ENCODE measurements at places on chromosomes 5 and 9.

DNA sequence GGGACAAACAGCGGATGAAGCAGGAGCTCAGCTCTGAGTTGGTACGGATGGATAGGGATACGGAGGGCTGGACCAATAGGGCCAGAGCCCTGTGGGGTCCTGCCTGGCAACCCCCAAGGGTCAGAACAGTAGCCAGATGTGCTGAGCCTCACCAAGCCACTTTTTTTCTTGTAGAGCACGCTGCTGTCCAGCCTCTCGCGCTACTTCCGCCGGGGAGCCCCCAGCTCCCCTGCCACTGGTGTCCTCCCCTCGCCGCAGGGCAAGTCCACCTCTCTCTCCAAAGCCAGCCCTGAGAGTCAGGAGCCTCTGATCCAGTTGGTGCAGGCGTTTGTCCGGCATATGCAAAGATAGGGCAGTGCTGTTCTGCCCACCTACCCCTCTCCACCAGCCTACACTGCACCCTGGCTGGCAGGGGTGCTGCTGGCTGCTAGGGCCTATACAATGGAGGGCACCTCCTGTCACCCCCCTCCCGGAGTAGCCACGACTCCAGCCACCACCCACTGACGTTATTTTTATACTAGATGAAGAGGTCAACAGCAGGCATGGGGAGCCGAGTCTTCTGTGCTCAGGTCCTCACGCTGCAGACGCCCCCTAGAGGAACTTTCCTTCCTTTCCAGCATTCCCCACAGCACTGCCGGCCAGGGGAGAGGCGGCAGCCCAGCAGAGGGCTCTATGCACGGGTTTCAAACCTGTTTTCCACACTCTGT, 21.6 kb downstream of the SH3GLB2 start:
- DNase-seq: peak; percentile 93

- DNase-seq: no peak
These were observed 15.5 kb upstream of the CCNJL start for GRCh38 chr5:160327818-160328217.

GRCh38 chr9:132638240-132638639, 31.5 kb downstream of the DDX31 start:
- DNase-seq: no peak

DNA sequence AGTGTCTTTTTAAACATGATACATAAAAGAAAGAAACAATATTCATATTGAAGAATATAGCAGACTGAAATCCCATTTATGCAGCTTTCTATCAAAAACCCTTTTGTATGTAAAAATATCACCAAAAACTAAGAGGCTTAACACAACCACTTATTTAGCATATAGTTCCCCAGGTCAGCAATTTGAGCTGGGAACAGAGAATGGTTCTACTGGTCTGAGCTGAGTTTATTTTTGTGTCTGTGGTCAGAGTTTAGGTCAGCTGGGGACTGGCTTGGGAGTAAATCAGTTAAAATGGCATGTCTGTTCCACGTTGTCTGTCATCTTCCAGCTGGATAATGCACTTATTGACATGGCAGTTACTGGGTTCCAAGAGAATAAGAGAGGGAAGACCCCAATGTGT, 165.0 kb downstream of the TMEM232 start:
- DNase-seq: no peak

DNA sequence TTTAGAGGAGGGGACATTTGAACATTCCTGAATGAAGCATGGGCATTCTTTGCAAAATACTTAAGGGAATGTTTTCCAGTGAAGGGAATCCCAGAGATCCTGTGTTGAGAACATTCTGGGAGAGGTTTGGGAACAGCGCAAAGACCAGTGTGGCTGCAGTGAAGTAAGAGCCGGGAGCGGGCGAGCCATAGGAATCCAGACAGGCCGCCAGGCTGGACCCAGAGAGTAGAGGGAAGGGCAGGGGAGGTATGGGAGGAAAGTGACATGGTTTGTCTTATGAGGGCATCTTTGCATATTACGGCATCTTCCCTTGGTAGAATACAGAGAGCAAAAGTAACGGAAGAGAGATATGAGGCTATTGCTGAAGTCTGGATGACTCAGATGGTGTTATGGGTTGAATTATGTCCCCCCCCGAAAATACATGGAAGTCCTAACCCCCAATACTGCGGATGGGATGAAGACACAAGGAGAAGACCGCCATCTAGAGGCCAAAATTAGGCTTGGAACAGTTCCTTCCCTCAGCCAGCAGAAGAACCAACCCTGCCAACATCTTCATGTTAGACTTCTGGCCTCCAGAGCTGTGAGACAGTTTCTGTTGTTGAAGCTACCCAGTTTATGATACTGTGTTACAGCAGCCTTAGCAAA, 268.2 kb downstream of the MAST4 start:
- peak; percentile 41 for DNase-seq

DNA sequence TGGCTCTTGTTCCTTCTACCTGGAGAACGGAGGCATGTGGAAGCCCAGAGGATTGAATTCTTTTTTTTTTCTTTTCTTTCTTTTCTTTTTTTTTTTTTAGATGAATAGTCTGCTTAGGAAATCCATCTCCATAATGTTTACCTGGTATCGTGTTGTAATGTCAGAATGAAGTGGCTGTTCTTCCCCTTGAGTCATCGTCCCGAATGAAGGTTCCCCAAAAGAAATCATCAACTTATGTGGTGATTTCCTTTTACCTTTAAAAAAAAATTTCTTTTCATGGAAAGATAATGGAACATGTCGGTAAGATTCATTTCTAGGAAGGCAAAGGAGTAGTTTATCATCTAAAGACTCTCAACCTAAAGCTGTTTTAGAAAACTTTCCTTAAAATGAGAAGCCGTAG, 59.7 kb downstream of the DOCK8 start:
- no peak for DNase-seq

- peak; percentile 71 for DNase-seq
These were observed 775 bp upstream of the LHX2 start for GRCh38 chr9:124010665-124011321.

DNA sequence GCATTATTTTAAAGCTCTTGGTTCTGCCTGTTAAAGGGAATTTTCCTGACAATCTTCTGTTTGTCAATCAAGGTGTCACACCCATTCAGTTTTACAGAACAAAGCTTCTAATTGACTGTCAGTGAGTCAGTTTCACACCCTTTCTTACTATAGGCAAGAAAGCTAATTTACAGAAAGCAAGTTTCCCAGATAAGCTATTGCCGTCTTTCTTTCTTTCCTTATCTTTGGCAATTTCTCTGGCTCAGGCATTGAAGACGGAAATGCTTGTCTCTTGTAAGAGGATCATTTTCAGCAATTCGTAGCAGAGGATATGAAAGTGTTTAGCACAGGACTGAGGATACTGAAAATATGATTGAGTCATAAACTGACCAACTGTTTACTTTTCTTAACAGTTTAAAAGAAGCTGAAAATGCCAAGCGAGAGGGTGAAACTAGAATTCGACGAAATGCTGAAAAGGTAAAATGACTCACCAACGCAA, 27.0 kb downstream of the SPINK5 start:
- no peak for DNase-seq

- no peak for DNase-seq
These were observed 280.4 kb upstream of the IRX2 start for GRCh38 chr5:3031733-3032378.

DNA sequence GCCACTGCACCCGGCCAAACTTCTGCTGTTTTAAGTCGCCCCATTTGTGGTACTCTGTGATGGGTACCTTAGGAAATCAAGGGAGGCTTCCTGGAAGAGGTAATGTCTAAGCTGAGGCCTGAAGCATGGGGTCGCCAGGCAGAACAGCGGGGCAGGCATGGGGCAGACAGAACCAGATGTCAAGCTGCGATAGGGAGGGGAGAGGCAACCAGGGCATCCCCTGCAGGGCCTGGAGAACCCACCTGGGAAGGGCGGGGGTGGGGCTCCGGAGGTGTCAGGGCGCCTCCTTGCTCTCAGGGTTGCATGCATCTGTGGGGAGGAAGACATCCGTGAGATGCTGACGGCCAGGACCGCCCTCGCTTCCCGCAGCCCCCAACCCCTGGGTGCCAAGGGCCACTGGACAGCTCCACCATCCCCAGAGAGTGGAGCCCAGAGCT, 2.8 kb downstream of the LCN15 start:
- DNase-seq: no peak

DNA sequence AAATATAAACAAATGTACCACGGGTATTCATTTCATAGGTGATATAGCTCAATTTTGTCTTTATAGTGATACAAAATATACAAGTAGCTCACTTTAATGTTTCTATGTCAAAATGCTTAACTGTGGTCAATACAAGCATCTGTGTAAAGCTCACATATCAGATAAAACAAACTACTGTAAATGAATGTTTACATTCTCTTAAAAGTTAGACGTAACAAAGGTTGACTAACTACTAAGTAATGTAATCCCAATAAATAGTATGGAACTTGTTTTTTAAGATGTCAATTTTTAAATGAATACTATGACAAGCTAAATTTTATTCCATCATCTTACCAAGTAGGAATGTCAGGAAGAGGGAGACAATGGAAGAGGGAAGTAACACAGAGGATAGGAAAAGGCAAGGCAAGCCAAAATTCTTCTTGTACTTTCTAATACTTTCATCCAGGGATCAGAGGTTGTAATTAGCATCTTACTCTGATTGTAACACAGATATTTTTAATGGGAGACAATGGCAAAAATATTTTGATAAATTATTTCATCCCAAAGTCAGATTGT, 105.5 kb downstream of the STRBP start:
- DNase-seq: no peak

DNA sequence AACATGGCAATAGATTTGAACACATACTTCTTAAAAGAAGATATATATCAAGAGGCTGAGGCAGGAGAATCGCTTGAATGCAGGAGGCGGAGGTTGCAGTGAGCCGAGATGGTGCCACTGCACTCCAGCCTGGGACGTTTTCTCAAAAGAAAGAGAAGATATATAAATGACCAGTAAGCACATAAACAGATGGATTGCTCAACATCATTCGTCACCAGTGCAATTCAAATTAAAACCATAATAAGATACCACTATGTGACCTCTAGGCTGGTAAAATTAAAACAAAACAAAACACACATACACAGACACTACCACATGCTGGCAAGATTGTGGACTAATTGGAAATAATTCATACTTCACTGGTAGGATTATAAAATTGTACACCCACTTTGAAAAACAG, 5.3 kb upstream of the TXN start:
- no peak for DNase-seq

- DNase-seq: no peak
These were observed at the start of gene SH2D3C for GRCh38 chr9:127778280-127779135. Gene SH2D3C (minus strand): TSS chr9:127778666. CDS start chr9:127778627, 39 bp downstream.

GRCh38 chr9:132295181-132295580, 59.6 kb downstream of the SETX start:
- no peak for DNase-seq

- no peak for DNase-seq
These were observed 326.5 kb downstream of the SH3GL2 start for GRCh38 chr9:17905366-17905765.

GRCh38 chr9:87889065-87889881, 6.6 kb downstream of the SPATA31E1 start:
- no peak for DNase-seq

- DNase-seq: no peak
These were observed 12.7 kb downstream of the RLN1 start for GRCh38 chr9:5326893-5327548.

DNA sequence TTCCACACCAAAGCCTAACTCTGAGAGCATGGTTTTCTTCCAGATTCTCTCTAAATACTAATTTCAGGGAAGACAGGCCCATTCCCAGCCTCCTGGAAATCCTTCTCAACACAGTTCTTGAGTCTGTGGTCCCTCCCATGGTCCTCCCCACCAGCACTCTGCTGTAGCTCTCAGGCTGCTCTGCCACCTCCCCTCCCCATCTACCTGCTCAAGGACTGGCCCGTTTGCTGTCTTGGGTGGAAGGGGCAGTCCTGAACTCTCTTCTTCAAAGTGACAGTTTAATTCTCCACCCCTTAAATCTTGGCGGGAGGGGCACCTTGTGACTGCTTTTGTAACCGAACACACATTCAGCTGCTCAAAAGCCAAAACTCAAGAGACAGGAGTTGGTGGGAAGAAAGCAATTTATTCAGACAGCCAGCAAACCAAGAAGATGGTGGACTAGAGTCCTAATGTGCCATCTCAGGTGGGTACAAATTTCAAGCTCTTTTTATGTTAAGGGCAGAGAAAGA, 7.6 kb upstream of the LCN15 start:
- no peak for DNase-seq

DNA sequence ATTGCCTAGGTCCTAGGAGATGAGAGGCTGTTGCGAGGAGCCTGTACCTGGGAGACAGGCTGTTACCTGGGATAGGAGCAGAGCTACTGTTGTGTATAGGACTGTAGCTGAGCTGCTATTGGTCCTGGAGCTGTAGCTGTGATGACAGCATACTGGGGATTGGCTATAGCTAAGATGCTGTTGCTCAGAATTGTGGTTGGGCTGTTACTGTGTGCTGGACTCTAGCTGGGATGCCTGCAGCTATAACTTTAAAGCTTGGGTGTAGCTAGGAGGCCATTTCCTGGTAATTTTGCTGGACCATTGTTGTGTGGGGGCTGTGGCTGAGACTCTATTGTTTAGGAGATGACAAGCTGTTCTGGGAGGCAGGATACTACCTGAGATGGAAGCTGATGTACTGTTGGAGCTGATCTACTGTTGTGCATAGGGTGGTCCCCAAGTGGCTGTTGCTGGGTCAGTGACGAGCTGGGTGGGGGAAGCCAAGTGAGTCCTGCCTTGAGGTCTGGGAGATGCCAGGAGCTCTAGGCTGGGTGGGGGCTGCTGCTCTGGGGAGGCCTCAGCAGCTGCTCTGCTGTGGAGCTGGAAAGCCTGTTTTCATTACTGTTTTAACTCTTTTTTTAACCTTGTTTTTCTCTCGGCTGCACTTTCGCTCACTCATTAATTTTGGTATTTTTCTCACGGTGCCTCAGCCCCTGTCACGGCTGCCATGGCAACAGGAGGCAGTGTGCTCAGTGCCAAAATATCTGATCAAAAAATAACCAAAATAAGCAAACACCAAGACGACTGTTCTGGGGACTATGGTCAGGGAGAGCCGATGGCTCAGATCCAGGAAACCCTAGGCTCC, 3.0 kb upstream of the PCDH1 start:
- DNase-seq: no peak

- no peak for DNase-seq
These were observed 110.1 kb downstream of the MED27 start for GRCh38 chr9:131969469-131969989.

GRCh38 chr5:39207345-39208045, 11.9 kb downstream of the FYB1 start:
- no peak for DNase-seq

DNA sequence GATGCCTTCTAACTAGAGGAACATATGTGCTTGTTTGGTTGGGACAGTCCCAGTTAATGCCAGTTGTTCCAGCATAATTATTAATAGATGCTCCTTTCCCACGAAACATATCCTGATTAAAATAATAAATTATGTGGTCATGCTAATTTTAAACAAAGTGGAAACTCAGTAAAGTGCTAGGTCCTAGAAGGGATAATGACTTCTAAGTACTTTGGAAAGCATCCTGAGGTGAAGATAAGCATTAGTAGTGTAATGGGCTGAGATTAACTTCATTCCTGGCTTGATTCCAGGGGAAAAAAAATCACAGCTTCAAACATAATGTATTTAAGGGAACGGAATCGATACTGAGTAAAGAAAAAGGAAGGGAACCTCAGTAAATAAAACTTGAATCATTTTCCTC, 213.7 kb upstream of the SNX2 start:
- no peak for DNase-seq

- DNase-seq: no peak
These were observed 731.8 kb upstream of the RGMB start for GRCh38 chr5:98041661-98042060.

GRCh38 chr9:100474082-100474923, 1.4 kb downstream of the TMEFF1 start:
- DNase-seq: no peak

Measured in AG20443 (cell line).